ENCODE measurements at places on chromosomes 16 and 17. TPM values are rescaled to one million over a fixed set of nuclear protein-coding genes. Genes with fewer than 3 reads are reported as not detected.

- no peak for DNase-seq
- H3K4me1 ChIP-seq, result peaks cover 19% of the 10 kb centered on the region
- H3K4me3 ChIP-seq, result 0 out of 2 replicates have a peak overlapping the region, but pooled peaks have one; percentile 12
- no peaks in the 10 kb centered on the region for H3K27me3 ChIP-seq
- H3K36me3 ChIP-seq, result no peaks in the 10 kb centered on the region
Measured at GRCh38 chr16:1300664-1301476, 8.6 kb upstream of the UBE2I start.

- no peaks in the 10 kb centered on the region for H3K27me3 ChIP-seq
- H3K4me1 ChIP-seq, result no peaks in the 10 kb centered on the region
- no peak overlapping the region for H3K4me3 ChIP-seq
- H3K27ac ChIP-seq, result no peak overlapping the region
- DNase-seq, result no peak
Measured at GRCh38 chr16:48822431-48822830, 212.5 kb upstream of the N4BP1 start.

The HSD17B2 gene
- total RNA-seq, result 0.41 TPM

- DNase-seq, result no peak
- 0 out of 2 replicates have a peak overlapping the region, but pooled peaks have one; percentile 4 for H3K27ac ChIP-seq
- no peak overlapping the region for H3K4me3 ChIP-seq
- H3K4me1 ChIP-seq, result peaks cover 13% of the 10 kb centered on the region
Measured at GRCh38 chr17:48952904-48953303, 8.3 kb upstream of the SNF8 start.

The PABPN1L gene
- not detected for total RNA-seq

DNA sequence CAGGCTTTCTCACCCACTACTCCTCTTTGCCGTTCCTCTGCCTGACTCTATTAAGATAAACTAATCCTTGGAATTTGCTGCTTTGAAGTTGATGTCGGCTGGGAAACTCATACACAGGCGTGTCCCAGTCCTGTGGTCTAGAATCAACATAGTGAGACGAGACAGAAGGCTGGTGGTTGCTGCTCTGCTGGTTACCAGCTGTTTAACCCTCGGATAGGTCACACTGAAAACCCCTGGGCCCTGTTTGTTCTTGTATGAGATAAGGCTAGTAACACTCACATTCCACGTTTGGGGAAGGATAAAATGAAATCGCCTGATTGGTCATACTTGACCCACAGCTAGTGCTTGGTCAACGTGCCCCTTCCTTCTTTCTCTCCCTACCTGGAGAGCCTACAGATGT lies 517.0 kb downstream of the CDH13 start:
- no peaks in the 10 kb centered on the region for H3K4me1 ChIP-seq
- no peaks in the 10 kb centered on the region for H3K36me3 ChIP-seq
- no peak overlapping the region for H3K27ac ChIP-seq
- H3K27me3 ChIP-seq, result no peaks in the 10 kb centered on the region

DNA sequence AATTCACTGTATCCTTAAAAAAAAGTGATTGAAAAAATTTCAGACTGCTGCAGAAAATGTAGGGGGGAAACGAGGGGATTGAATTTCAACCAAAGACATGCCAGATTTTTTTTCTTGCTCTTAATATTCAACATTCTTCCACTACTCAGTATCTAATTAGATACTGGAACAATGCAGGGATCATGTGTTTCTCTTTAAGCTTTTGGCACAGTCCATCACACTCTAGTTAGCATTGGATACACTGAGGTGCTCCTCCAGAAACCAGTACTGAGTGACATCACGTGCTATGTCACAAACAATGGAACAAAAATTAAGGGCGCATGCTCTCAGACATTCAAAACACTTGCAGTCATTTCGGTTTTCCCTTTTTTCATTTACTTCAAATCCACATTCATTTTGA lies 298.6 kb upstream of the PSMD7 start:
- H3K27ac ChIP-seq, result no peak overlapping the region
- no peak for DNase-seq
- H3K4me3 ChIP-seq, result no peak overlapping the region
- no peaks in the 10 kb centered on the region for H3K4me1 ChIP-seq

DNA sequence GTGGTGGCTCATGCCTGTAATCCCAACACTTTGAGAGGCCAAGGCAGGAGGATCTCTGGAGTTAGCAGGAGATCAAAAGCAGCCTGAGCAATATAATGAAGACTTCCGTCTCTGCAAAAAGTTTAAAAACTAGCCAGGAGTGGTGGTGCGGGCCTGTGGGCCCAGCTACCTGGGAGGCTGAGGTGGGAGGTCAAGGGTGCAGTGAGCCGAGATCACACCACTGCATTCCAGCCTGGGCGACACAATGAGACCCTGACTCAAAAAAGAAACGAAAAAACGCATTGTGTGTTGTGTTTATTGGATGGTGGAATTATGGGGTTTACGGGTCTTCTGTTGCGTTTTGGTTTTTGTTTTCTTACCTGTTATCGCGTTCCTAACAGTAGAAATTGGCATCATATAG lies 863 bp upstream of the DDX19A start:
- H3K4me1 ChIP-seq, result peaks cover 7% of the 10 kb centered on the region
- no peaks in the 10 kb centered on the region for H3K27me3 ChIP-seq

DNA sequence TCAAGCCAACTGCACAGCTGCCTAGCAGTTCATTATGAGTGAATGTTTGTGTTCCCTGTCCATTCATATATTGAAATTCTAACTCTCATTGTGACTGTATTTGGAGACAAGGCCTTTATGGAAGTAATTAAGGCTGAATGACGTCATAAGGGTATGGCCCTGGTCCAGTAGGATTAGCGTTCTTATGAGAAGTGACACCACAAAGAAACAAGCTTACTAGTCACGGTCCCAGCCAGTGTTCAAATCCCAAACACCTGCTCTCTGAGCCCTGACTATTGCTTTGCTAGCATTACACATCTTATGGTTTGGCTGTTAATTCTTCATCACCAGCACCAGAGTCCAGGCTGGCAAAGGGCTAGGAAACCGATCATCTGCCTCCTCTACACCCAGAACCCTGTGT lies 2.2 kb downstream of the ZNF668 start:
- peaks cover 10% of the 10 kb centered on the region for H3K4me1 ChIP-seq
- DNase-seq, result no peak
- peaks cover 10% of the 10 kb centered on the region for H3K36me3 ChIP-seq

DNA sequence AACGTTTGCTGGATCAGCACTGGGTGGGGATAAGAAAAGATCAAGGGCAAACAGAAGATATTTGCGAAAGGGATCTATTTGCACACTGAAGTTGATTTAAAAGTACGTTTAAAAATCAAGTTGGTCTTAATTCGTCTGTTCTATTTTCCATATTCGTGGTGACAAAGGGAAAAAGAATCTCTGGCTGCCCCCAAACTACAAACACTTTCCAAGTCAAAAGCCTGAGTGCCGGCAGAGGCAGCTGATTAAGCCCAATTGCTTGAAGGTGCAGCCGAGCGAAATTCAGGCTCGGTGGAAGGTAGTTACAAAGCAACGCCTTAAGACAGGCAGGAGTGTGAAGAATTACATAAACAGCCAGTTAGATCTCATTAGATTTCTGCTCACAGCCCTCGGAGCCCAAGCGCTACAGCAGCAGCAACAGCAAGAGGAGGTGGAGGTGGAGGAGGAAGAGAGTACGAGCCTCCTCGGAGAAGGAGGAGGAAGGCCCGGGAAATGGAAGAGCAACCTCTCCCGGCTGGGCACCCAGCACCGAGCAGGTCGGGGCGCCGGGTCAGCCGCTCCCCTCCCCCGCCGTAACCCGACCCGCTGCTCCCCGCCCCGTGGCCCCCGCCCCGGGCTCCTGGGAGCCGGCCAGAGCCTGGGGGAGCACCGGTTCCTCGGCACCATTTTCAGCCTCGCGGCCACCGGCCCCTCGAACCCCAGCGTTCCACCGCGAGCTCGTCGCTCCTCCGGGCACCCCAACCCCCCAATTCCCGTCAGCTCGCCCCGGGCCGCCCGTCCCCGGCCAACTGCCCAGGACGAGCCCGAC lies 890 bp downstream of the TOB1 start:
- DNase-seq, result peak; percentile 22
- peak overlapping the region; percentile 95 for H3K4me3 ChIP-seq
- H3K27me3 ChIP-seq, result no peaks in the 10 kb centered on the region
- peak overlapping the region; percentile 96 for H3K27ac ChIP-seq

DNA sequence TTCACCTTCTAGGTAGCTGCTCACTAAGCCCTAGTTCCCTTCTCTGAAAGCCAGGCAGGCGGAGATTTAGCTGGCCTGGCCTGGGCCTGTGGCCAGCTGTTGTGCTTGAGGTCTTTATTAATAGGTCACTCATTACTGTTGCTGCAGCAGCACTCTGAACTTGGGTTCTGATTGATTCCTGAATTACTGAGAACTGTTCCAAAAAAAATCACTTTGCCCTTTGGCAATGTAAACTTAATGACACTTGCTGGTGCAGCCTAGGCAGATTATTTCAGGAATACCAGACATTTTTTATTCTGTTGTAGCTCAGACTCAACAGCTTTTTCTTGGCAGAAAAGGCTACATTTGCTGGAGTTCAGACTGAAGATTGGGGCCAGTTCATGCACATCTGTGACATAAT lies 2.7 kb downstream of the TOM1L1 start:
- DNase-seq, result no peak
- peaks cover 13% of the 10 kb centered on the region for H3K4me1 ChIP-seq
- no peak overlapping the region for H3K27ac ChIP-seq

- no peak for DNase-seq
- H3K27me3 ChIP-seq, result no peaks in the 10 kb centered on the region
- no peaks in the 10 kb centered on the region for H3K4me1 ChIP-seq
Measured at GRCh38 chr16:29014561-29015069, 29.8 kb downstream of the LAT start.

GRCh38 chr16:10871157-10871991 lies 5.6 kb upstream of the CIITA start:
- no peak for DNase-seq
- H3K27me3 ChIP-seq, result peaks cover 10% of the 10 kb centered on the region
- no peak overlapping the region for H3K27ac ChIP-seq
- no peaks in the 10 kb centered on the region for H3K36me3 ChIP-seq

GRCh38 chr17:38658741-38659345 lies 15.9 kb downstream of the EPOP start:
- H3K27me3 ChIP-seq, result no peaks in the 10 kb centered on the region
- no peak for DNase-seq
- no peaks in the 10 kb centered on the region for H3K4me1 ChIP-seq
- H3K4me3 ChIP-seq, result no peak overlapping the region
- no peak overlapping the region for H3K27ac ChIP-seq

DNA sequence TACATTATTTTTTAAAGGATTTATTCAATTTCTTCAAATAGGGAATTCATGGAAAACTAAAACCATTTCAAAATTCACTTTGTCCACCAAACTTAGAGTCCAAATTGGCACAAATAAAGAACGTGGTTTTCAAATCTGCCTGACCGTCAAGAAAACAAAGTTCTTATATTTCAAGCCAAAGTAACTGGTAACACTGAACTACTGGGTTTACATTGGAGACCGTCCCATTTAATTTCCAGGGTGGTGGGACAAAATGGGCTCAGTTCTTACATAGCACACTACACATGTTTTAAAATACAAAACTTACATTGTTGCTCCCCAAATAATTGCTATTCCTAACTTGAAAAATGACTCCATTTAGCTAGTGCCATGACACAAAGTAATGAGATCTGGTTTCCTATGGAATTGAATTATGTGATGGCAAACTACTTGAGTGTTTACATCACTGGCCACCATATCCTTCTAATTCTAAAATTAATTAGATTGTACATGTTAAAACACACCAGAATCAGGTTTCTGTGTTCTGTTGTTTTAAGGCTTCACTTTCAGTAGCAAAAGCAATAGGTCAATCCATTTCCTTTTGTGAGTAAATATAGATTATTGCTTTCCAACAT lies 6.5 kb downstream of the PSME3IP1 start:
- DNase-seq, result no peak
- H3K36me3 ChIP-seq, result no peaks in the 10 kb centered on the region
- no peaks in the 10 kb centered on the region for H3K27me3 ChIP-seq
- no peak overlapping the region for H3K27ac ChIP-seq

GRCh38 chr17:33072421-33073161 lies 80.9 kb downstream of the SPACA3 start:
- no peak overlapping the region for H3K27ac ChIP-seq
- no peaks in the 10 kb centered on the region for H3K27me3 ChIP-seq
- H3K4me3 ChIP-seq, result no peak overlapping the region
- no peaks in the 10 kb centered on the region for H3K36me3 ChIP-seq
- H3K4me1 ChIP-seq, result no peaks in the 10 kb centered on the region

The TMEM235 gene
- total RNA-seq, result not detected

DNA sequence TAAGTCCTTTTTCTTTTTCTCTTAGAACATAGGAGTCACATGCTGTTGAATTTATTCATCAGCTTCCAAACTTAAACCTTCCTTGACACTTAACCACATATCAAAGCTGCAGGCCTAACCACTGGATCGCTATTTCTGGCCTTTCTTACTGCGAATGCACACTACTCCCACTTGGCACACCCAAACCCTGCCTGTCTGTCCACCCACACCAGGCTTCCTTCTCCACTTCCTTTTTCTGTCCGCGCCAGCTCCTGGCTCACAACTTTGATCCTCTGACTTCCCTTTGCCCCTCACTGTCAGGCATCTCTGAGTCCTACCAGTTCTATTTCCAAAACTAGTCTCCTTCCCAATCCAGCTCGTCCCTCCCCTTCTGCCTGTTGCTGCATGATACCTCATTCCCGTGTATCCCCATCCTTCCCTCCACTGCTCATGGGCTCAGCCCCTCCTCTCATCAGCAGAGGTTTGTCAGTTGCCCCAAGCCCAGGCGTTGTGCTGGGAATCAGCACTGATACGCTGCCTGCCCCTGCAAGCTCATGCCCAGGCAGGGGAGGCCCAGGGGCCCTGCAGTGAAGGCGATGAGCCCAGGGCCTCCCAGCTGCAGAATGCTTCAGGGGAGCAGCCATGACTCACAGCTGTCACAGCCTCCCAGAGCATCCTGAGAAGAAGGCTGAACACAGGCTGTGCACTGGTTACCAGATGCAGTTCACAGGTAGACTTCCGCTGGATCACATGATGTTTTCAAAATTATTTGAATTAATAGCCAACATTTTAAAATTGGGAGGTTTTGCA lies 179.8 kb downstream of the KATNIP start:
- H3K4me1 ChIP-seq, result no peaks in the 10 kb centered on the region
- no peaks in the 10 kb centered on the region for H3K36me3 ChIP-seq
- H3K27me3 ChIP-seq, result no peaks in the 10 kb centered on the region
- H3K4me3 ChIP-seq, result no peak overlapping the region
- DNase-seq, result no peak

The PRSS53 gene
- total RNA-seq, result 3.4 TPM

DNA sequence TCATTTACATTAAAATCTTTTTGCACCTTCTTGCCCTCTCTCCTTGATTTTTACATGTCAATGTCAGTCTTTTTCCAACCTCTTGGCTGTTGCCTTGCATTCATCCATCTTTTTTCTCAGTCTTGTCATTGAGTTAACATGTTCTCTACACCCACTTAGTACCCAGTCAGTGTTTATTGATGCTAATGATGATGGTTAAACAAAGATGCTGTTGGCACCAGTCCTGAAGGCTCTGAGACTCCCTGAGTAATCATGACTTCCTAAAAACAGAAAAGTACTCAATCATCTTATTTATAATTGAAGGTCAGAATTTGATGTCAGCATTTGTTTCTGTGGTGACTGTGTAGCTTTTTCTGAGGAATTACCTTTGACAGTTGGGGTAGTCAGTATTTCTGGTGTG lies 104.5 kb downstream of the NLK start:
- no peaks in the 10 kb centered on the region for H3K36me3 ChIP-seq
- DNase-seq, result no peak
- no peak overlapping the region for H3K4me3 ChIP-seq

GRCh38 chr17:78651554-78651953 lies 74.4 kb upstream of the DNAH17 start:
- no peaks in the 10 kb centered on the region for H3K27me3 ChIP-seq
- H3K4me1 ChIP-seq, result no peaks in the 10 kb centered on the region
- no peaks in the 10 kb centered on the region for H3K36me3 ChIP-seq

Data from Panc1 (cell line).